ENCODE measurements at places on chromosomes 4 and X. TPM values are rescaled to one million over a fixed set of nuclear protein-coding genes. Genes with fewer than 3 reads are reported as not detected.
A peak's percentile ranks its signal among the peaks of the same experiment; 100 is the strongest.

ENPEP gene
- 13.2 TPM for total RNA-seq

ARHGEF9 gene
- total RNA-seq = 8.9 TPM

PAK3 gene
- 0.61 TPM for total RNA-seq

- DNase-seq = no peak
These were observed 43.1 kb upstream of the PRR27 start for GRCh38 chr4:70110917-70111316.

DNA sequence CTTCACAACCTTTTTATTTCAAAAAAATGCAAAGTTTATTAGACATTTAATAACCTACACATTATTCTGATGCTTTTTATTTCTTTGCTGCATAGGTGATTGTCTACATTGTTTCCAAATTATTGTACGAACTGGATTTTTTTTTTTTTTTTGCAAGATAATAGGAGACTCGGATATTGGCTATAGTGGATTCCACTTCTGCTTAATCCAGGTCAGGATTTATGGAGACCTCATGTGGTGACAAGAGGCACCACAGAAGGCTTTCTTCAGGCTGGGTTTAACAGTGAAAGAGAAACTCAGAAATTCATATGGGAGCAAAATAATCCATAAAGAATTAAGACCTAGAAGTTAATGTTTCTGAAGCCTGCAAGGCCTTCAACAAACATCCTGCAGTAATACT, 2.4 kb upstream of the SLIT2 start:
- DNase-seq = peak; percentile 58

GRCh38 chr4:15144249-15144966, 142.1 kb downstream of the CPEB2 start:
- no peak for DNase-seq

DNA sequence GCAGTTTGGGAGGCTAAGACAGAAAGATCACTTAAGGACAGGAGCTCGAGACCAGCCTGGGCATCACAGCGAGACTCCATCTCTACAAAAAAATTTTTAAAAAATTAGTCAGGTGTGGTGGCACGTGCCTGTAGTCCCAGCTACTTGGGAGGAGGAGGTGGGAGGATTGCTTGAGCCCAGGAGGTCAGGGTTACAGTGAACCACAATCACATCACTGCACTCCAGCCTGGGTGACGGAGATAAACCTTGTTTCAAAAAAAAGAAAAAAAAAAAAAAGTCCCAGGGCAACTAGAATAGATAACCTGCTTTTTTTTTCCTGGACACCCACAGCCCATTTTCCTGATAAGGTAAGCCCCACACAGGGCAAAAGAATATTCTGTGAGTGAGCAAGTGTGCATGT, 96.3 kb downstream of the C4orf51 start:
- DNase-seq = no peak

GRCh38 chrX:42107495-42108488, 184.4 kb upstream of the CASK start:
- no peak for DNase-seq

DNA sequence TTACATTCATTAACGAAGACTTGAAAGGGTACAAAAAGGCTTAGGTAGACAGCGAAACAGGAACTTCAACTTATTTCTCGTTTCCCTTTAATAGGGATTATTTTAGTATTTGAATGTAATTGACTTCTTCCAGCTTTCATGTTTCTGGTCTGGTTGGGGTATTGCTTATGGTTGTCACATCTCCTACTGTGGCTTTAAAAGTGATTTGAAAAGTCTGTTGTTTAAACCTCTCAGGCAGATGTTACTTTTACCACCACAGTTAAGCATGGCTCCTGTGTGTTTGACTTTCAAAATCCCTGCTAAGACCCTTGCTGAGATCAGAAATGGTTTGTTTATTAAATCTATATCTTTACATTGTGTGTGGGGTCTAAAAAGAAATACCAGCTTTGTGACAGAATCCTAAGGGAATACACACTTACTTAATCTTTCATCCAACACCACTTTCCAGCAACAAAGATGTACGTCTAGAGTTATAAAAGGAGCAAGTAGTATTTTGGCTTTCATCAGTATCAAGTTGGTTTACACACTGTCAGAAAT, 661.2 kb downstream of the FAT4 start:
- DNase-seq = peak; percentile 18

All from A673 (cell line).